ENCODE measurements at places on chromosomes 2 and 18.

GRCh38 chr2:161166538-161167409 is 6.5 kb downstream of the TANK start:
- peaks cover 21% of the 10 kb centered on the region for H3K4me1 ChIP-seq
- peak overlapping the region; percentile 40 for H3K27ac ChIP-seq
- no peak overlapping the region for H3K4me3 ChIP-seq
- no peaks in the 10 kb centered on the region for H3K36me3 ChIP-seq
- peak; percentile 21 for DNase-seq

DNA sequence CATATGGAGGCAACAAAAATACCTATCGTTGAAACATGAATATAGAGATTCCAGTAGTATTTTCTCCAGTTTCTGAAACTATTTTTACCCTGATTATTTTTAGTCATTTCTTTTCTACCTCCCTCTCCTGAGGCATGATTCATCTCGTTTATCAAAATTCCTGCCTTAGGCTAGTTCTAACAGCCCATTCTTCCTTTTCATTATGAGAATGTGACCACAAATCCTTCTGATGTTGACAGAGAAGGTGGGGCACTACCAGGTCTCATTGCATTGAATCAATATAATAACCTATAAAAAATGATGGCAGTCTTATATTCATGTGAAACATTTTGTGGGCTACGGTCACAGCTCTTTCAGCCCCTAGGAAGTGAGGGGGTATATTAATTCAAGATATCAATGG is 406.5 kb upstream of the UBE2E3 start:
- H3K27ac ChIP-seq = no peak overlapping the region
- no peaks in the 10 kb centered on the region for H3K36me3 ChIP-seq
- no peak overlapping the region for H3K4me3 ChIP-seq
- H3K4me1 ChIP-seq = no peaks in the 10 kb centered on the region
- no peak for DNase-seq

GRCh38 chr2:222270396-222270795 is 28.4 kb downstream of the PAX3 start:
- DNase-seq = no peak
- H3K27me3 ChIP-seq = no peaks in the 10 kb centered on the region
- no peaks in the 10 kb centered on the region for H3K36me3 ChIP-seq
- H3K4me1 ChIP-seq = no peaks in the 10 kb centered on the region
- no peak overlapping the region for H3K4me3 ChIP-seq
- no peak overlapping the region for H3K27ac ChIP-seq

DNA sequence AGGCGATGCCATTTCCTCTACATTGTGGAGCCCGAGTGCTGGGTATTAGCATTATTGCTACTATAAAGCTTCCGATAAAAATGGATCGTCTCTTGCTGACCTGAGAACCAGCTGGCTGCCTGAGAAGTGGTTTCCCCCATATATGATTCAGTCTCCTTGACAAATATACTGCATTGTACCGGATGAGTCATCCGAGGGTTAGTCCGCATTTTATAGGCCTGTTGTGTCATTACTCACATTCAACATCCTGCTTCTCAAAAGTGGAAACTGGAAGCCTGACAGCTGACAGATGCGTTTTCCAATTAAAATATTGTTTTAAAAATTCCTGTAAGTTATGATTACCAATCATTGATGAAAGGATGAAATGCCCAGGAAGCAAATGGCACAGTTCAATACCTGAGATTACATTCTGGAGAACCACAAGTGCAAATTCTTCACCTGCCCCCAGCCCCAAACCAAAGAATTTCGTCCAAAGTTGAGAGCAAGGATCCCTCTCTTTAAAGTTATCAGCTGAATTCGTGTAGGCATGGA is 65.7 kb downstream of the SPRED2 start:
- H3K27ac ChIP-seq = no peak overlapping the region
- no peaks in the 10 kb centered on the region for H3K4me1 ChIP-seq
- no peaks in the 10 kb centered on the region for H3K36me3 ChIP-seq
- no peak overlapping the region for H3K4me3 ChIP-seq

DNA sequence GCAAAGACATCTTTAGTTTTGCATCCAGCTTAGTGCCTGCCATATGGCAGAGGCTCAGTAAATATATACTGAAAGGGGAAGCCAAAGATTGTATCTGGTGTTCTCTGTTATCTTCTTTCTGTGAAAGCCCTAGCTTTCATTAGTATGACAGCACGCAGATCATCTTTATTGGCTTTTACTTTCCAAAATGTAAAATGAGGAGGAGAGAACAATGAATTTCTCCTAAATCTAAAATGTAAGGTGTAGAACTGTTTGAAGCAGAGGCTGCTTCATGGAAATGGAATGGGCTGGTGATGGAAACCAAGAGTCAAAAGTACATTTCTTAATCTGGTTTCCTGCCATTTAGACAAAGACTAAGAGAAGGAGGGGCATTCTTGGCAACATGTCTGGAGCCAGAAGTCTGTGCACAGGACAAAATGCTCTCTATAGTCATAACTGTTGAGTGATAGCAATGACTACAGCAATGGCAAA is 1029.9 kb upstream of the PIK3C3 start:
- no peak overlapping the region for H3K4me3 ChIP-seq
- no peak overlapping the region for H3K27ac ChIP-seq
- no peak for DNase-seq
- no peaks in the 10 kb centered on the region for H3K36me3 ChIP-seq

- H3K4me3 ChIP-seq = no peak overlapping the region
- no peak for DNase-seq
- H3K4me1 ChIP-seq = peaks cover 3% of the 10 kb centered on the region
- H3K36me3 ChIP-seq = no peaks in the 10 kb centered on the region
- no peaks in the 10 kb centered on the region for H3K27me3 ChIP-seq
These were observed 19.8 kb upstream of the NT5DC4 start for GRCh38 chr2:112701052-112701451.

GRCh38 chr2:7012141-7012764 is 95.0 kb downstream of the RNF144A start:
- no peak for DNase-seq
- no peaks in the 10 kb centered on the region for H3K27me3 ChIP-seq
- H3K4me3 ChIP-seq = no peak overlapping the region
- H3K4me1 ChIP-seq = peaks cover 8% of the 10 kb centered on the region
- H3K36me3 ChIP-seq = no peaks in the 10 kb centered on the region
- H3K27ac ChIP-seq = no peak overlapping the region

- H3K4me3 ChIP-seq = no peak overlapping the region
- H3K27me3 ChIP-seq = no peaks in the 10 kb centered on the region
- no peak for DNase-seq
- H3K27ac ChIP-seq = no peak overlapping the region
These were observed 75.1 kb downstream of the POLE4 start for GRCh38 chr2:75033516-75033915.

DNA sequence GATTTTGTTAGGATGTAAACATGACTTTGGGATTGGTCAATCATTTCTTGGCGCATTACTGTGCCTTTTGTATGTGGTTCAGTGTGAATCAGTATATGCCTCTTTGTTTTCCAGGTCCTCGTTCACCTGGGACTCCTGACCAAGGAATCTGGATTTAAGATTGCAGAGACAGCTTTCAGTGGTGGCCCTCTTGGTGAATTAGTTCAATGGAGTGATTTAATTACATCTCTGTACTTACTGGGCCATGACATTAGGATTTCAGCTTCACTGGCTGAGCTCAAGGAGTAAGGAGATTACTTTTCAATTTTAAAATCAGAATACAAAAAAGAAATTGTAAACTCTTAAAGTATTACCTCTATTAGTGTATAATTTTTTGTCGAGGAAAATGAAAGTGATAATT is 87.6 kb downstream of the MGAT5 start:
- no peak overlapping the region for H3K4me3 ChIP-seq
- no peak for DNase-seq
- H3K4me1 ChIP-seq = no peaks in the 10 kb centered on the region
- H3K27me3 ChIP-seq = no peaks in the 10 kb centered on the region
- peaks cover 19% of the 10 kb centered on the region for H3K36me3 ChIP-seq

DNA sequence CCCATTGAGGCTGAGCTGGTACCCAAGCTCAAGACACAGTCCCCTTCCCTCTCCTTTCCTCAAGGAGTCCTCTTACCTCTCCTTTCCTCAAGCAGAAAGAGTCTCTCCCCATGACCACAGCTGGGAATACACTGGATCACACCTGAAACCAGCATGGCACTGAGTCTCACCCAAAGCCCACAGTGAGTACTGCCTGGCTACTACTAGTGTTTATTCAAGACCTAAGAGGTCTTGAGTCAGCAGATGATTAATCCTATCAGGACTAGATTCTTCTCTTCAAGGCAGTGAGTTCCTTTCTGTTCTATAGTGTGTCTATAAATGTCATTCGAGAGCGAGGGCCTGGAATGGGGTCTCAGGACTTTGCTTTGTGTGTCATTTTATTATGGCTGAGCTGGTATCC is 111.4 kb downstream of the METTL4 start:
- no peaks in the 10 kb centered on the region for H3K36me3 ChIP-seq
- no peaks in the 10 kb centered on the region for H3K27me3 ChIP-seq
- H3K4me1 ChIP-seq = no peaks in the 10 kb centered on the region
- H3K27ac ChIP-seq = no peak overlapping the region
- DNase-seq = no peak

DNA sequence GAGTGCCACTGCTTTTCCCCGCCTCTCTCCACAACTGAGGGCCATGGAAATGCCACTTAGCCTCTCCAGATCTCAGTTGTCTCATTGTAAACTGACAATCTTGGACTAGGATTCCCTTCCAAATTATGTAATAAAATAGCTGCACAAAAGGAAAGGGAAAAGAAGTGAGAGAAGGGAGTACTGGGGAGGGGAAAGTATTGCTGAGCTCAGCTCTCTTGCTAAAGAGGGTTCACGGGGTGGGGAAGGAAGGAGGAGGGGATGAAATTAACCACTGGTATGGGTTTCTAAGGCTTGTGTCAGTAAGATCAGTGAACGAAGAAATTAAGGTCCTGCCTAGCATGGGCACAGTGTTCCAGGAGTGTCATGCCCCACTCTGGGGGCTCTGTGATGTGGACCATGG is 417.3 kb downstream of the TGIF1 start:
- H3K27me3 ChIP-seq = no peaks in the 10 kb centered on the region
- DNase-seq = no peak
- H3K27ac ChIP-seq = no peak overlapping the region
- no peaks in the 10 kb centered on the region for H3K36me3 ChIP-seq
